ENCODE measurements at places on chromosomes 12 and 14.

DNA sequence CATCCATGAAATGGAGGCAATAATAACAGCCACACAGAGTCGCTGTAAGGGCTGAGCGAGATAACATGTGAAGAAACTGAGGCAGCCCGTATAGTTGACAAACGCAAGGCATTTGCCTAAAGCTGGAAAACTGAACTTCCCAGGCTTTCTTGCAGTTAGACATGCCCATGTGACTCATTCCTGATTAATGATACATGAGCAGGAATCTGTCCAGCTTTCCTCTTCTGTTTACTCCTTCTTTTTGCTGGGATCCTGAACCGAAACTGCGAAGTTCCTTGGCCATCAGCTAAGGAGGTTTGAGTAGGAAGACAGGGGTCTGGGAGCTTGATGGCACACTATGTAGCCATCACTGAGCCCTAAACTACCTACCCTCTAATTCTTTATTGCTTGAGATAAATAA, 52.2 kb downstream of the ST8SIA1 start:
- no peak for DNase-seq

DNA sequence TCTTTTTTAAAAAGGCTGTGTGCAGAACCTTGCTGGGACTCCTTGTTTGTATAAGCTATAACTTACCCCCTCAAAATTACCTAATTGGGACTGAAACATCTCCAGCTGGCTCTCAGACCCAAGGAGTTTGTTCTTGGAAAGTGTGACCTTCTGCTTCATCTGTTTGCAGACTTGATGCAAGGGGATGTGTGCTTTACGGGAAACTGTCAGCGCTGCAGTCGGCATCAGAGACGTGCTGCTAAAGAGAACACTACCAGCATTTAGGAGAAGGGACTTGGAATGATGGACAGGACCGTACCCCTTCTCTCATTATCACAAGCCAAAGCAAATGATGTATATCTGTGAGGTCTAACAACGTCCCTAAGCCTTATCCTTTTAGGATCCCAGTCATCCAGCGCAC, 174.2 kb upstream of the PARP11 start:
- no peak for DNase-seq

DNA sequence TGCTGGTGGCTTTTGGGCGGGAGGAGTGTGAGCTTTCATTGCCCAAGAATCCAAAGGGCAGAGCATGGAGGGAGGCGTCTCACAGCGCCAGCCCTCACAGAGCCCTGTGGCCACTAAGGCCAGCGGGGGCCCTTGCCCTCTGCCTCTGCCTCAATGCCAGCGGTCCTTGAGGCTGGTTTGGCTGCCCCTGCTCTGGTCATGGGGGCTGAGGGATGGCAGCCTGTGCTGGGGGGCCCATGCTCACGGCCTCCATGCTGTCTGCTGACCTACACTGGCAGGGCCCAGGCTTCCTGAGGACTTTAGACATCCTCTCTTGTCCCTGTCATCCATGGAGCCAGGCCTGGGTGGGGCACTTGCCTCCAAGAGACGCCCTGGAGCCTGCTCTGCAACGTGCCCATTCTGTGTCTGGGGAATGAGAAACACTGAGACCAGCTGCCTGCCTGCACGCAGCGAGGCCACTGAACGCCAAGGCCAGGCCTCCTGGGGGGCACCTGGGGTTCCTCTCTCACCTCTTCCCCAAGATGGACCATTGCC, 143.4 kb downstream of the KIF26A start:
- DNase-seq = no peak

DNA sequence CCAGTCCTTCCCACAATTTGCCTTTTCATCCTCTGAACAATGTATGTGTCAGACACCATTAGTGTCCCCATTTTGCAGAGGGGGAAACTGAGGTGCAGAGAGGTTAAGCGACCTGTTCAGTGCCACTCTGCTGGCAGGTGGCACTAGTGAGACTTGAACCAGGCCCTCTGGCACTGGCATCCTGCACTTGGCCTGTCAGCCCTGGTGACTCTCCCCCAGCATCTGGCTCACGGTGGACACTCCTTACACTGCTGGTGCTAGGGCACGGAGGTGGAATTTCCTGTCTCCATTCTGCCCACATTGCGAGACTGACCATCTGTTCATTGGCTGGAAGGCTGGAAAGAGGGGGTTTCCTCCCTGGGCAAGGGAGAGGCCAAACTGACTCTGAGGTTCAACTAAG, 48.7 kb downstream of the CCNK start:
- DNase-seq = no peak

GRCh38 chr14:84312551-84312950, 1217.4 kb upstream of the FLRT2 start:
- DNase-seq = no peak

DNA sequence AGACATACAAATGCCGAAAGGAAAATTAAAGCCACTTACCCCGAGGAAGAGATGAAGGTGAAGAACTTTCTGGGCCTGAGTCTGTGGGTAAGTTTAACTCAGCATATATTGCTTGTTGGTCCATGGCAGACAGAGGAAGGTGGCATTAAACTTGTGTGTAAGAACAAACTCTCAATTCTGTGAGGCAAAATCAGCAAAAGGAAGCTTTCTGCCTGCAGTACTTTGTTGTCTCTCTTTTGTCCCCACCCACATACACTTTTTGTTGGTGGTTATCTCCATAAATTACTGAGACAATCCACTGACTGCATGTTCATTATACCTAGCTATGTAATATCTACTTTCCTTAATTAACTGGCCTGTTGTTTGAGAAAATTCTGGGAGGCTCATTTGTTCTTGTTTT, at the start of gene KLRB1:
Gene KLRB1, minus strand, starts transcription at position 201 of the 400 bp plus-strand sequence. Its CDS starts 77 bp downstream, at position 124.
- no peak for DNase-seq

- no peak for DNase-seq
Observed at GRCh38 chr14:71261206-71261605, 353.9 kb downstream of the PCNX1 start.

- DNase-seq = no peak
Observed at GRCh38 chr12:111429828-111430432, 24.2 kb downstream of the SH2B3 start.

- no peak for DNase-seq
Observed at GRCh38 chr12:132739600-132740312, 21.9 kb downstream of the ANKLE2 start.

- DNase-seq = no peak
Observed at GRCh38 chr12:79597910-79598309, 92.9 kb downstream of the PAWR start.

GRCh38 chr12:263574-263973, 938 bp upstream of the SLC6A13 start:
- no peak for DNase-seq

- DNase-seq = no peak
Observed at GRCh38 chr12:11150832-11151231, 16.4 kb upstream of the TAS2R30 start.

Measured in iPS DF 19.7 (cell line).